NCI-H526 treated with DMSO at 0.1 percent for 48 hours (cell line): ENCODE measurements at places on chromosomes 3 and 15.

- DNase-seq, result no peak
These were observed 7.2 kb downstream of the FAH start for GRCh38 chr15:80159811-80160569.

DNA sequence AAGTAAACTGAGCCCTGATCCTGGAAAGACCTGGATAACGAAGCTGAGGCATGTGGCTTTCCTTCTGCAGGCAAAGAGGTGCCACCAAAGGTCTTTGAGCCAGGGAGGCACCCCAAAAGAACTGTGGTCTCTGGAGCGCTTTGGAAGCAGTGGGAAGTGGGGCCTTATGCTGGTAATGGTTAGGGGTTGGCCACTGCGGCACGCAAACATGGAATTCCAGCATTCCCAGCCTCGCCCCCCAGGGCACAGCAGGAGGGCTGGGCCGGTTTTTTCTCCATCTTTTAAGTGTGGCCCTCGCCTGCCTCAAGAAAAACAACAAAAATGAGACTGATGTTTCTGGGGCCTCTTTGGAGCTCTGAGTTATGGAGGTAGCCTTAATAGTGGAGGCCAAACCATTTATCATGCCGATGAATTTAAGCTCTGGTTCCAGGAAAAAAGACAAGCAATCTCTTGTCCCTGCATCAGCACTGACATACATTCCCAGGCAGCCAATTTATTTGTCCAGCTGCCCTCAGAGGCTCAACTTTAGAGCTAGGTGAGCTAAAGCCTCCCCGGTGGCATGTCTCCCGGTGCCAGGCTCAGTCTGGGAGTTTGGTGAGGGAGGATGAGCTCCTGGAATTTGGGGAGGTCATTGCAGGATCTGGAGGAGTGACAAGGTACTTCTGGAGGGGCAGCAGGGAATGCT, 109.0 kb downstream of the TLE3 start:
- no peak for DNase-seq

DNA sequence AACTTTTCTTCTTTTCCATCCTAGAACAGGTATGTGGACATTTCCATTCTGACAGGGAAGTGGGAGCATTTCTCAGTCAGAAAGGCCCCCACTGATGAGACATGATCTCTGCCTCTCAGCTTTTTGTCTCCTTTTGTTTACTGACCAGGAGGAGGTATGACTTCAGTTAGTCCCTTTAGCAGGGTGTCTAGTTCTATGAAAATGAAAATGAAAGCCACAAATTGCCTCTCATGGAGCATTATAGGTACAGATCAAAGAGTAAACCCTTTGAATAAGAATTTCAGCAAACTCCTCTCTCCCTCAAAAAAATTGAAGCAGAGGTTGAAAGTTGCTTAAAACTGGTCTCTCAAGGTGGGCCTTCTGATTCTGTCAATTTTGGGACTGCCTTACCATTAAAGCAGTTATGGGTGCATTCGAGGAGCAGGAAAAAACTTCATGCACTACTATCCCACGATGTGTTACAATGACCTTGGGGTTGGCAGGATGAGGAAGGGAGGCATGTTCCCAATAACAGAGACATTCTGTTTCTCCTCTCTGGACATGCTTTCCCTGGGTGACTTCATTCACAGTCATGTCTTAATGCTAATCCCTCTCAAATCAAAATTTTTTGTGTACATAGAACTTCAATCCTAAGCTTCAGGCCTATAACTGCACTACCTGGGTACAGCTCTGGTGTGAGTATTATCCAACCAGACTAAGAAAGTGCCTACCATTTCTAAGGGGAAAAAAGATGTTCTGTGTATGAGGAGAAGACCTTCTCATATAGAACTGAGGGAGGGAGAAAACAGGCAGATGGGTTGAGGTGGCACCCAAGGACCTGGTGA, 50.6 kb upstream of the TBC1D23 start:
- DNase-seq, result no peak

DNA sequence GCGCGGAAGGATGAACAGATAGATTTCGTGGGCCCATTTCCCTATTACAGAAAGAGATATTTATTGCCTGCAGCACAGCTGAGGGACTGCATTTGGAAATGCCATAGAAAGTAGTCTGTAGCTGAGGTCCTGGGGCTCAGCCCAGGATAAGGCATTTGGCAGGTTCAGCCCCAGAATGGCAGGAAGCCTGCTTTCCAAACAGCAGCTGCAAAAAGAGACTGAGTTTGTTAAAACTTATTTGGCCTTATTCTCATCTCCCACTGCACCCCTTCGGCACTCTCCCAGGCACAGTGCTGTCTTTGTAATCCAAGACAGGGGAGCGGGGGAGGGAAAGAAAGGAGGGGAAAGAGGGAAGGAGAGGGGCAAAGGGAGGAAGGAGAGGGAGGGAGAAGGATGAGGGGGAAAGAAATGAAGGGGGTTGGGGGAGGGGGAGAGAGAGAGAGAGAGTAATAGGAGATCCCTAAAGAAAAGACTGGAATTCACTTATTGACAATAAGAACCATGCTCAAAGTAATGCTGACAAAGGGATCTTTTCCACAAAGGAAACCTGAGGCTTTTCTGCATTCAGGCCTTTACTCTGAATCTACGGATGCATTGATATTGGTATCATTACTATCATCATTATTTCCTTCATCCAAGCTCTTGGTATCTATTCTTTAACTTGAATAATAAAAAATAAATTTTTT, 94.0 kb upstream of the LRRN1 start:
- DNase-seq, result no peak

GRCh38 chr3:58206406-58207011, 4.3 kb downstream of the DNASE1L3 start:
- no peak for DNase-seq

DNA sequence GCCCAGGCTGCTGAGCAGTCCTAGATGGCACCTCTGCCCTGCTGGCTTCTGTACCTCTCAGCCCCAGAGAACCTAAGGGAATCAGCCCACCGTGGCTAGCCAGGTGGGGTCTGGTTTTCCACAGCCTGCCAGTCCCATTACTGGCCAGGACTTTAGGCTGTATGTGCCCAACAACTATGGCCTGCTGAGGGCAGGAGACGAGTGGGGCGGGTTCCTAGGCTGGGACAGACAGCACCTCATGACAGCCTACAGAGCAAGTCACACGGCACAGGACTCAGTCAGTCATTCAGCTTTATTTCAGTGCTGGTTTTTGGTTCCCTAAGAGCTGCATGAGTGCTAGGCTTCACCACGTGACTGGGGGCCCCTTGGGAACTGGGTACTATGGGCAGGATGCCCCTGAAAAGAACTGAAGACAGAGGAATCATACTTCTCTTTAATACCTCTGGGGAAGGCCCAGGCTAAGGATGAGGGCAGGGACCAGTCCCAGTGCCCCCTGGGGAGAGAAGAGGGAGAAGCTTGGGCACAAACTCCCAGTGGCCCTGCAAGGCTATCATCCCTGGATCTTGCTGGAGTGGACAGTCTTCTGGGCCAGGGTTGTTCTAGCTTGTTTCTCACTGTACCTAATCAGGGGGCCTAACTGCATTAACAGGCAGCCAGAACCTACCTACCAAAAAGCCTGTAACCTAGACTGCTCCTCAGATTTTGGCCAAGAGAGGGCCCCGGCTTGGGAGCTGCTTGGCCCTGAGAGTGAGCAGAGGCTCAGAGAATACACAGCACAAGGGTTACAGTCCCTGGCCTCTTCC, 14.8 kb downstream of the CLK3 start:
- DNase-seq, result no peak

GRCh38 chr15:70293591-70294470, 196.1 kb upstream of the TLE3 start:
- no peak for DNase-seq

- DNase-seq, result no peak
These were observed 30.8 kb downstream of the MEX3B start for GRCh38 chr15:82014989-82015388.

GRCh38 chr15:41106947-41107346, 9.1 kb downstream of the INO80 start:
- DNase-seq, result peak; percentile 1

GRCh38 chr3:31157893-31158620, 263.6 kb upstream of the GADL1 start:
- DNase-seq, result no peak

GRCh38 chr3:95711789-95712188, 1102.6 kb upstream of the EPHA6 start:
- no peak for DNase-seq

DNA sequence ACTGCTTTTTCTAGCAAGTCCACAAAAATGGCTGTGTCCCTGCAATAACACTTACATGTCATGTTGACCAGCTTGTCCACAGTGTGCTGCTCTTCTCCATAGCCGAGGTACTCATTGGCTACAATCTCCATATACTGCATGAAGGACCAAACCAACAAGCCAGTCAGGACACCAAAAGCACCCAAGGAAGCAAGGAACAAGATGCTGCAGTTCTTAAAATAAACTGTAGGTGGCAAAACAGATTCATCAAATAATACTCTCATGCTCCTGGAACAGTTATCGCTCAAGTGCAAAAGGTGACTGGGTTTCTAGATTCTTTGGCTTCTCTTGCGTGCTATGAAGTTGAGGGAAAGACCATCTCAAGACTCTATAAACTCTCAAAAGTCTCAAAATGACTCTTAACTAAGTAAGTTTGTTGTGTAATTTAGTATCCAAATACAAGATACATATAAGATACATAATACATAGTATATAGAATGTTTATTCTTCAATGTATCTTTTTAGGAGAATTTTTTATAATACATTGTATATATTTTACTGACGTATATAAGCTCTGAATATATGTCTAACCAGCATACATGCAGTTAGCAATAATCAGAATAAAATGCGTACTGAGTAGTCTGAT, 57.0 kb downstream of the NEK10 start:
- peak; percentile 69 for DNase-seq

GRCh38 chr15:41937568-41937923, 34.8 kb downstream of the EHD4 start:
- DNase-seq, result no peak

- DNase-seq, result no peak
These were observed 6.4 kb downstream of the NSUN3 start for GRCh38 chr3:94069194-94069813.

DNA sequence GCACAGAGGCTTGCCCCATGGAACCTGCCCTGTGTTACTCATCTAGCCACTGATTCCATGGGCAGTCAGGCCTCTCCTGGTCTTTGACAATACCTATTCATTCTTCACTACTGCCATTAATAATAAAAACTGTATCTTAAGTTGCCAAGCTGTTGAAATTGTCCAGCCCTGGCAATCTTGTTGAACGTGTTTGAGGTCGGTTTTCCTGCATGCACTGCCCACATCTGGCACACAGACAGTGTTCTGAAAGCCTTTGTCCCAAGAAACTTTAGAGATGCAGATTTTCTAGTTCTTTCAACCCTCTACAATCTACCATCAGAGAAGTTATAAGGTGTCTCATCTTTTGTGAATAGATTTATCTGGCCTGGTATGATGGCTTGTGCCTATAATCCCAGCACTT, 567.2 kb upstream of the NECTIN3 start:
- no peak for DNase-seq

- DNase-seq, result no peak
These were observed 39.5 kb upstream of the GOLGA6B start for GRCh38 chr15:72614810-72615532.

- no peak for DNase-seq
These were observed 99.9 kb downstream of the CACNA1D start for GRCh38 chr3:53594276-53594675.

DNA sequence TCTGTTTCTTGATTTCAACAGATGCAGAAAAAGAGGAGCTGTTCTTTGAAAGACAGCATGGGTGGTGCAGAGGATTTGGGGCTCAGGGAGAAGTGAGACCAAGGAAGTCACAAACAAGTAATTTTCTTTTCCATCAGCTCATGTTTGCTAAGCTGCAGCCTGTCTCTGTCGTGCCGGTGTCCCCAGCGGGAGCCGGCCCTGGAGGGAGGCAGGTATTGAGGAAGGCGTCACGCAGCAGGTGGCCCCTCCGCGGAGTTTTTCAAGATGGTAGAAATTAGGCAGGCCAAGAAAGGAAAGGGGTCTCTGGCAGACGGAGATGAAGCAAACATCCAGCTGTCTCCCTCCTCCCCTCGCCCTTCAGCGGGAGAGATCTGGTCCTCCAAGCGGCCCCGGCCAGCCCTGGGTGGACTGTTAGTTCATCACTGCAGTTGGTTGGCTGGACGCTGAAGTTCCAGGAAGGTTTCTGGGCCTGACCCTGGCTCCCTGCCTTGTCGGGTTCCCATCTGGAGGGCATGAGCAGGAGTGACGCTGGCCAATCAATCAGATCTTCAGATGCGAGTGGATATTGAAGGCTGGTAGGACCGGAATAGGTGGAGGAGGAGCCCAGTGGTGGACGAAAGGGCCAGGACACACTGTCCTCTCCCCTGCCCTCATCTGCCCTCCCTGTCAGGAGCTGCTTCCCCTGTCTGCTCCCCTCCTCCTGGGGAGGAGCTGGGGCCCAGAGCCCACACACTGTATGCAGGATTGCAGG, 27.7 kb upstream of the MUC4 start:
- no peak for DNase-seq

- peak; percentile 60 for DNase-seq
These were observed 422 bp downstream of the LSAMP start for GRCh38 chr3:116444819-116445310.

DNA sequence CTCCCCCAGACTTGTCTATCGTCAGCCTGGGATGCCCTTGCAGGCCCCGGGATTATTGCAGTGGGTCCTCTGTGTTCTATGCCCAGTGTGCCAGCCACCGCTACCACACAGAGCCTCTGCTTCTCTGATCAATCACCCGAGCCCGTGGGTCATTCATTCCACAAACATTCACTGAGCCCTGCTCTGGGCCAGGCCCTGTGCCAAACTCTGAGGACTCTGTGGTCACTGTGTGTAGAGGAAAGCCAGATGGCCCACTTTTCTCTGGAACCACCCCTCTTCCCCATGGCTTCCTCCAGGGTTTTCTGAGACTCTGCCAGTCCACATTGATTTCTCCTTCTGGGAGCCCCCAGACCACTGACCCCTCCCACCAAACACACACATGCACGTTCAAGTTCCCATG, 55.5 kb downstream of the BSN start:
- no peak for DNase-seq

DNA sequence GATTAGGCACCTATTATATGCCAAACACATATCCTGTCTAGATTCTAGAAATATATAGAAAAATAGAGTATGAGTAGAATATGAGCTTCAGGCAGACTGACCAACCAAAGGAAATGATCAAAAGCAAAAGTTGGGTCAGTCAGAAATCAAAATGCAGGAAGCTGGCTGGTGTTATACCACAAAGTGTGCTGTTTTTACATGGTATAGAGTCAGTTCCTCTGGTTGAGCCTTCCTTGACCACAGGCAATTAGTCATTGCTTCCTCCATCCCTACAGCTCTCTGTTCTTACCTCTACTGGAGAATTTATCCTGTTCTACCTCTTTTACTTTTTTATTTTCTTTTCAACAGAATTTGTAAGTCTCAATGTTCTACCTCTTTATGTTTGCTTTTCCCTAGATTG, 149.8 kb downstream of the TMCO5A start:
- DNase-seq, result no peak

- DNase-seq, result peak; percentile 24
These were observed 84.9 kb upstream of the ETV5 start for GRCh38 chr3:186193534-186194450.

- DNase-seq, result no peak
These were observed 104.0 kb downstream of the VGLL4 start for GRCh38 chr3:11539677-11540076.

DNA sequence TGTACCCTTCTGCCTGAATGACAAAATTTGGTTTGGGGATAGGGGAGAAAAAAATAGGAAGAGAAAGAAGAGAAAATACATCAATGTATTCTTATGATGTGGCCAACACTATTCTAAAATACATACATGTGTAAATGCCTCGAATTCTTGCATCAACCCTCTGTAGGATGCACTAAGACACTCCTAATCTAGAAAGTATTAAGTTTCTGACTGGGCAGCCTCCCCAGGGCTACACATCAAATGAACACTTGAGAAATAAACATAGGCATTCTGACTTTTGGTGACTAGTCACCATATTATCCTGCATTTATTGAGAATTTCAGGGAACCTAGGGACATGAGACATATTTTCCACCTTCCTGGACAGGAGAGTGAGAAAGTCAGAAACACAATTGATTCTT, 109.2 kb downstream of the CPNE4 start:
- DNase-seq, result no peak
